ENCODE measurements at places on chromosomes 16 and 17.

DNA sequence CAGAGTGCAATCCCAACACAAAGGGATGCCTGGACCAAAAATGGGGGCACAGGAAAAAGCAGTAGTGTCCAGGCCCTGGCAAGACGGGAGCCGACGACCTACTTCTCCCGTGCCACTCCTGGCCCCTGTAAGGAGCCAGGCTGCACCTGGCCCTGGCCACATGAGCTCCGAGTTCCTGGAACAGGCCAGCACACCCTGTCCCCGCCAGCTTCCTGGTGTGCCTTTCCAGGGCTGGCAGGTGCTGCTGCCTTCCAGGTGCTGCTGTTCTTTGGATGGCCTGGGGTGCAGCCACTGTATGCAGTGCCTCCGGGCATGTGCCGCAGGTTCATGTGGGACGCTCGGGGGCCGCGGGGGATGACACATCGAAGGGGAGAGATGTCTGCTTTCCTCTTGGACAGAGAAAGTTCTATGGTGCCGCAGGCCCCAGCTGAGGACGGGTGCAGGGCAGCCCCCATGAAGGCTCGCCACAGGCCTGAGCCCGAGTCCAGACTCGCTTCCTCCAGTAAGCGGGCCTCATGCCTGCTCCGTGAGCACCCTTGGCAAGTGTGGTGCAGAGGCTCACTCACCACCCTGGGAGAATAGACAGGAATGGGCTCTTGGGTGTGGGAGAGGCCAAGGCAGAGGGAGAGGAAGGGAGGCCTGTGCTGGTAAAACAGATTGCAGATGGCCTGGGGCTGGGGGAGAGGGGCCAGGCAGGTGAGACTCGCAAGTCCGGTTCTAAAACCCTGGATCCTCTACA is 54.7 kb upstream of the FASN start:
- DNase-seq = no peak

GRCh38 chr17:78351449-78352006 is 8.3 kb downstream of the SOCS3 start:
- DNase-seq = no peak

- no peak for DNase-seq
Measured at GRCh38 chr17:21160401-21160800, 33.6 kb downstream of the DHRS7B start.

GRCh38 chr17:11944587-11944986 is 52.7 kb downstream of the ZNF18 start:
- no peak for DNase-seq

- DNase-seq = no peak
Measured at GRCh38 chr17:8481089-8481488, 45.4 kb downstream of the NDEL1 start.

DNA sequence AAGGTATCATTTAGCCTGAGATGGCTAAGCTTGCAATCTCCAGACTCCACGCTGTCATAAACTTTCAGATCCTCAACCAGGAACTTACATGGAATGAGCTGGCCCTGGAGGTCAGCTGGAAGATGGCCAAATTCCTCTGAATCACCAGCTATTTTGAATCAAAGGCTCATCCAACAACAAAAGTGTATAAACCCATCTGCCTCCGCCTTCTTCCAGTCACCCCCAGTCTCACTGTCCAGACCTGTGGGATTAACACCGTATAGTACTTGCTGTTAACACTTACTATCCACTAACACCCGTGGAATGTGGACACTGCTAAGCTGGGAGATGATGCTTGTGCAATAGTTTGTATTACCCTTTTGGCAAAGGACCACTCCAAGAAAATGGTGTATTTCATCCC is 1.9 kb upstream of the LCMT1 start:
- DNase-seq = no peak

DNA sequence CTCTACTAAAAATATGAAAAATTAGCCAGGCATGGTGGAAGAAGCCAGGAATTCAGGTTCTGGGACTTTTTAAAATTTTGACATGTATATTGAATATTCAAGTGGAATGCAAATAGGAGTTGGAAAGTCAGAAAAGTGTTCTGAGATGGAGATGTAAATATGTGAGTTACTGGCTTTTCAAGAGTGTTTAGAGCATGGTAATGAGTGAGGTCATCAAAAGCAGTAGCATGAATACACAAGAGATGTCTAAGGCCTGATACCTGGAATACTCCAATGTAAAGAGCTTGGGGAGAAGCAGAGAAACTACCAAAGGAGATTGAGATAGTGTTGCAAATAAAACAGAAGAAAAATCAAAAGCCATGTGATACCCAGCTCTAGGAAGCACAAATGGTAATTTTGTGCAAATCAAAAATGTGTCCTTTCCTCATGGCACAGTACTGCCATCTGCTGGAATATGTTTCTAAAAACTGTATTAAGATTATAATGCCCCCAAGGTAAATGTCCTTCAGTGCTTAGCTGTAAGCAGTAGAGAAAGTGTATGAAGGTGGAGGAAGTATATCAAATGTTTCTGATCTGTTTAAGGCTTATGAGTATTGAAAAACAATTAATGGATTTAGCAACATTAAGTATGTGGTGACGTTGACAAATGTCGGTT is 908.4 kb downstream of the KCNJ18 start:
- DNase-seq = no peak

- no peak for DNase-seq
Measured at GRCh38 chr16:66150698-66151482, 215.6 kb upstream of the CDH5 start.

GRCh38 chr16:64704386-64704785 is 417.5 kb downstream of the CDH11 start:
- no peak for DNase-seq

GRCh38 chr17:58577696-58578095 is 63.3 kb upstream of the MTMR4 start:
- DNase-seq = no peak

GRCh38 chr16:78519896-78520295 is 420.4 kb downstream of the WWOX start:
- no peak for DNase-seq

- DNase-seq = no peak
Measured at GRCh38 chr17:9538626-9539025, 37.0 kb downstream of the STX8 start.

DNA sequence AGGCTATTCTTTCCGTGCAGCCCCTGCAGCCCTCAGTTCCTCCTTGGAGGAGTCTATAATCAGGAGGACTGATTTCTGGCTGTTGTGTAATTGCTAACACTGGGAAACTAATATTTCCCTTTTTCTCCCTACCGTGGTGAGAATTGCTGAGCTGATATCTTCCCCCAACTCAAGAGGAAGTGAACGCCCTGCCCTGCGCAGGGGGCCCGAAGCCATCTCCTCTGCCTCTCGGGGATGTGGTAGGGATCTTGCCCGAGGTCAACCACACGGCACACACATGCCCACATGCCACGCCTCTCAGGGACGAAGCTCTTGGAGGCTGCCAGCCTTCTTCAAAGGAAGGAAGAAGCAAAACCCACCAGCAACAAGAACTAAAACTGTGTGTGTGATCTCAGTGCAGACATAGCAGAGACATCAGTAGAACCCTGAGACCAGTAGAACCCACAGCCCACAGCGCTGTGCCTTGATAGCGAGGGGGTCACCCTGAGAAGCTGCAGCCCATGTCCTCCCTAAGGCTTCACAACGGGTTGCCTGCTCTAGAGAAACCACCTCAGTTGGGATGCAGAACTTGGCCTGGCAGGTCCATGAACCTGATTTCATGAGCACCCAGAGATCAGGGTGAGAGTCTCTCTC is 8.9 kb upstream of the ULK2 start:
- DNase-seq = peak; percentile 48

DNA sequence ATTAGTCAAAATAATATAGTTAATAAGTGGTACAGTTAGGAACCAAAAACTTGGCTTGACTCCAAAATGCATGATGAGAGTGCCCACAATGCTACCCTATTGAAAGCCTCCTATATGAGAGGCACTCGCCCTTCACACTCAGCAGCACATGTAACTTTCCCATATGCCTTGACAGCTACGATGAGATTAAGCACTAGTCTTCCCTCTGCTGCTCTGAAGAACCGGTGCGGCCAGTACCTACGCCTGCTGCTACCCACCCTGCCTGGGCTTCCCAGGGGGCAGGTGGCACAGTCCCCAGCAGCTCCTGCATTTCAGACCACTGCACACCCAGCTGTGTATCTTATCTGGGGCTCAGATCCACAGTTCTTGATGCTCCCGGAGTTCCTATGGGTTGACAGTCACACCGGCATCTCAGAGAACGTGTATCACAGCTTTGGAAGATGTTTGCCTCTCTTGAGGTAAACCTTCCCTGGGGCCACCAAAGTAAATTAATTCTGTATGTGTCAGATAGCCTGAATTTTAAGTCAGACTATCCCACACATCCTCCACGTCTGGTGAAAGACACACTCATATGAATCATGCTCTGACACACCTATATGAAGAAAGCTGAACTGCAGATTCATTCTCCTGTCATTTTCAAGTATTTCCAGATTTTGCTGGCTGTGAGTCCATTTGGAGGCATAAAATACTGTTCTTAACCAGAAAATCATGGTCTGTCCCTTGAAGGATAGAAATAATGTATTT is 77.8 kb downstream of the MYH10 start:
- DNase-seq = no peak

- no peak for DNase-seq
Measured at GRCh38 chr17:7315570-7316235, 543 bp upstream of the GPS2 start.

DNA sequence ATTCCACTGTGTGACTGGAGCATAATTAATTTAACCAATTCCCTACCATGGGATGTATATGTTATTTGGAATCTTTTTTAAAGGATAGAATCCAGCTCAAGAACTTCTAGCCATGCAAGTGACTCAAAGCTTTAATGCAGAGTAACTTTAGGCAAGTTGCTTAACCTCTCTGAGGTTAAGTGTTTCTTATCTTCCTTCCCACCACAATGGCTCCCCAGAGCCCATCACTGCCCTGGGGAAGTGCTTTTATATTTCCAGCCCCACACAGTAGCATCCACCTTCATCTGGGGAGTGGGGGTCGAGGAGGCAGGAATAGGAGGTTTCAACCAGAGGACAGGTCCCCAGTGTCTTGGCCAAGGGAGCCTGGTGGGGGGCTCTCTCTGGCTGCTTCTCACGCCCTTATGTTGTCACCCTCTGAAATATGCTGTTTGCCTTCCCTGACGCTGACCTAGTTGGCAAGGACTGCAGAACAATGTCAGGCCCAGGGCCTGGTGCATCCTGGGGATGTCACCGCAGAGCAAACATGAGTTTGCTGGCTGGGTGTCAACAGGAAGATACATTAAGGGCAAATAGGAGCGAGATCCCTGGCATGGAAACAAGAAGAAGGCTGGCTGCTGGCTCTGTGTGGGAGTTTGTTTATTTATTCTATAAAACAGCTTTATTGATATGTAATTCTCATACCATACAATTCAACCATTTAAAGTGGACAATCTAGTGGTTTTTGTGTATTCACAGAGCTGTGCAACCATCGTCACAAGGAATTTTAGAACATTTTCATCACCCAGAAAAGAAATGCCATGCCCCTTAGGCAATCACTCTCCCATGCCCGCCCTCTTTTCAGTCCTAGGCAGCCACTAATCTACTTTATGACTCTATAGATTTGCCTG is 46.6 kb upstream of the WSB1 start:
- DNase-seq = no peak

DNA sequence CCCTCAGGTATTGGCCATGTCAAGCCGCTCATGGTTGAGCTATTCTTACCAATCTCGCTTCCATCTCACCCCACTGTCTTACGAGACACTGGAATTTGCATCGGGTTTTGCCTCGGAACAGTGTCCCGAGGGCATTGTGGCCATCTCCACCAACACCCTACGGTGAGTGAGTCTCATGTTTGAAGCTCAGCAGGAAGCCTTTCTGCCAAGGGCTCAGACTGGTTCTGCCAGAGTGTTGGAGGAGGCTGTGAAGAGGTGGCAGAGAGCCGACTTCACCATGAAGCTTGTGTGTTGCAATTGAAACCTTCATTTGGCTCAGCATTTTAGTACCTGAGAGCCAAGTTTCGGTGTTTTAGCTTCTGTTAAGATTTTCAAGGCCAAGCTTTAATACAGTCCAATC is 38.0 kb downstream of the SF3B3 start:
- no peak for DNase-seq

GRCh38 chr17:74854792-74855191 is 4.9 kb downstream of the GRIN2C start:
- no peak for DNase-seq

DNA sequence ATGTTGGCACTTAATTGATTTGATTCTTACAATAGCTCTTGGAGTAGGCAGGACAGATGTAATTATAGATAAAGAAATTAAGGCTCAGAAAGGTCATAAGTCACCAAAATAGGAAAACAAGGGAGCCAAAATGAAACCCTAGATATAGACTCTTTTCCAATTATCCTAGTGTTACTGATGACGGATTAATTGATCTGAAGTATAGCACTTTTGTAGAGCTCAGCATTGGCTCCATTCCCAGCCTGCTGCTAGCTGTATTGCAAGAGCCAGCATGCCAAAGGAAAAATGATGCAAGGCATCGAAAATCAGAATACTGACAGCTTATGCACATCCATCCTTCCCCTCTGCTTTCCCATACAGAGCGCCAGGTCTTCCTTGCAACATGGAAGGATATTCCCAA is 21.6 kb upstream of the RASL10B start:
- no peak for DNase-seq

DNA sequence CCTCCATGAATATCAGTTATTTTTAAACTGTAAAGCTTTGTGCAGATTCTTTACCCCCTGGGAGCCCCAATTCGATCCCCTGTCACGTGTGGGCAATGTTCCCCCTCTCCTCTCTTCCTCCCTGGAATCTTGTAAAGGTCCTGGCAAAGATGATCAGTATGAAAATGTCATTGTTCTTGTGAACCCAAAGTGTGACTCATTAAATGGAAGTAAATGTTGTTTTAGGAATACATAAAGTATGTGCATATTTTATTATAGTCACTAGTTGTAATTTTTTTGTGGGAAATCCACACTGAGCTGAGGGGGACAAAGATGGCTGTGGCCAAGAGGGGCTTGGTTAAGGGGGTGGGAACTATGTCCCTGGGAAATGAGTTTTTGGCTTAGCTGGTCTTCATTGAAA is 2.3 kb downstream of the CCL11 start:
- DNase-seq = no peak

GRCh38 chr17:15456972-15457722 is 10.3 kb downstream of the CDRT4 start:
- no peak for DNase-seq

- no peak for DNase-seq
Measured at GRCh38 chr17:17722081-17722905, 41.0 kb downstream of the RAI1 start.

DNA sequence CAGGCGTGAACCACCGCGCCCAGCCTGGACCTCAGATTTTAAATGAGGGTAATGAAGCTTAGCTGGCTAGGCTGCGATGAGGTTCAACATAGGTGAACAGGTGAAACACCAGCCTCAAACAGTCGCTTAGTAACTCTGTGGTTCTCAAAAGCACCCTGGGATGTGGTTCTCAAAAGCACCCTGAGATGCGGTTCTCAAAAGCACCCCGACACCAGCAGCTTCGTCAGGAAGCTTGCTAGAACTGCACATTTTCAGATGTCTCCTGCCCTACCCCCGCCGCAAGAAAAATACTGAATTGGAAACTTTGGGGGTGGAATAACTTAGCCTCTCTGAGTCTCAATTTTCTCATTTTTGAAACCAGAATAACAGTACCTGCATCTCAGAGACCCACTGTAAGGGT is 86.7 kb upstream of the XYLT1 start:
- no peak for DNase-seq

All from T-helper 2 cell (primary cell).